ENCODE measurements at places on chromosomes 1 and 21.

DNA sequence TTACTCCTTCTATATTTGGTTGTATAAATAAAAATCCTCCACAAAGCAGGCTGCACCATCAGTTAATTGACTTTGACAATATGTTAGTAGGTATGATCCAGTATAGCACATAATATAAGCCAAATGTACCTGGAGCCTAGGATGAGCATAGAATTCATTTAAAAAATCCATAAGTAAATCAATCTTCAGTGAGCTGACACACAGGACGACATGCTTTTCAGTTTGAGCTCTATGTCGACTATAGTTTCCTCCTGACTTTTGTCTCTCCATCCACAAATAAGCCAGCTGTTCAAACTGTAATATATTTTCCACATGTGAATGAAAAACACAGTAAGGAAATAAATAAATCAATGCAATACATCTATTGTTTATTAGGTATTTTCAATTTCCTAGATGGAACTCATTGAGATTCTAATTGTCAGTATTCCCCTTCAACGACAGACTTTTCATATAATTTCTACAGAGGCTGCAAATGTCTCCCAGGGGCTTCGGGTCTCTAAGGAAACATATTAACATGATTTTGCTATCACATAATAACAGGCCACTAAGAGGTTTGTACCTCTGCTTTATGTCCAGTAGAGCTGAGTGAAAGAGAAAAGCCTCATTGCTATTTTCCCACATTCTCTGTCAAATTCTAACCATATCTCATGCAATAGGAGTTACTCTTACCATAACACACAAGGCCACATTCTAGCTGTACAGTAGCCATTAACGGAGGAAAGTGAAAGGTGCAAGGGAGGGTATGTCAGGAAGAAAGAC lies 180.1 kb downstream of the KCNT2 start:
- DNase-seq = no peak

DNA sequence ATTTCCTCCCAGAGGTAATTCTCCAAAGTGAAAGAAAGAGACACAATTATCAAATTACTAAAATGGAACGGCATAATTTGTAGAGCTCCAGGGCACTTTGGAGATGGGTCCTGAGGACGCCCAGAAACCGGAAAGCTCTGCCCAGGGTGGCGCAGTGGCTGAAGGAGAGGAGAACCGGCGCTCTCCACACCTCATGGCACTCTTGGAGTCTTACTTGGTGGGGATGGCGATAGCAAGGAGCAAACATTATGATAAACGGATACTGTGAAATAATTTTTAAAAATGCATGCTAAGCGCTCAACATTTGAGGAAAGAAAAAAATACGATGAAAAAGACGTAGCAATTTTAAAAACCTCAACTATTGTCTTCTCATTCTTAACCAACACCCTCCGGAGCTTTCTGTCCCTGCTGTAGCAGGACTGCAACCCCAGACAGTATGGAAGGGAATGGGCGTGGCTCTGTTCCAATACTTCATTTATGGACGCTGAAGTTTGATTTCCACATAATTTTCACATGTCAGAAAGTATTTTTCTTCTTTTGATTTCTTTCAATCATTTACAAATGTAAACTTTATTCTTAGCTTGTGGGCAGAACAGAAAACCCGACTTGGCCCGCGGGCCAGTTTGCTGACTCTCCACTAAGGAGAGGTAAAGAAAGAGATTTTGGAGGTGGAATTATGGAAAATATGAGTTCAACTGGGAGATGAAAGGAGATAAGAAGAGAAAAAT lies 1.1 kb downstream of the S100A11 start:
- DNase-seq = no peak

DNA sequence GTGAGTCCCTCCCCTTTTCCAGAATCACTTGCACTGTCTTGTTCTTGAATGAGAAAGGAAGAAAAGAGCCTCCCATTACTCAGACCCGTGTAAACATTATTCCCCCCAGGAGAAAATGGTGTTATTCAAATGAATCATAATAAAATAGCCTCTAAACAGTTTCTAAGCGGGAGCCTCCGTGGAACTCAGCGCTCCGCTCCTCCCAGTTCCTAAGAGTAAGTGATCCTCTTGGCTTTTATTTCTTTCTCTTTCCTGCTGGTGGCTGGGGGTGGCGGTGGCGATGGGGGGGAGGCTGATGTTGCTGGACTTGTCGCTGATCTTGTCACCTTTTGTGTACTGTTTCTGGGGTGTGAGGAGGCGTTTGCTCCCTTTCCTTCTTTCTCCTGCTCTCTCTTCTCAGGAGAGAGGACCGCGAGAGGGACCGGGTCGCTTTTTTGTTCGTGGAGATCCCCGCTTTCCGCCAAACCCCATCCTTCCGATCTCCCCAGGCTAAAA lies 781 bp downstream of the PROX1 start:
- DNase-seq = no peak

DNA sequence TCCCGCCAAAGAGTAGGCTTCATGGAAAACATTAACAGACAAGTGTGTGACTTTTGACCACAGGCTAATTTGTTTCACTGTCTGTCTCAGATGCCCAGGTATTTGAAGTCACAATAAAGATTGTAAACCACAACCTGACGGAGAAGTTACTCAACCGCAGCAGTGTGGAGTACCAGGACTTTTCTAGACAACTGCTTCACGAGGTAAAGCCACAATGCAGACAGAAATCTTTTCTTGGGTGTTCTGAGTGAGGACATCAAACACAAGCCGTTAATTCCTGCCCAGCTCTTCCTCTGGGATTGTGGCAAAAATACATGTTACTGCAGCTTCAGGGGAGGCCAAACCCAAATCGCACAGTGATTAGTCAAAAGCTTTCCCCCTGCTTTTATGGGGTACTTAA lies 31.0 kb downstream of the UMODL1 start:
- no peak for DNase-seq

- no peak for DNase-seq
Measured at GRCh38 chr1:226638001-226638601, 89.5 kb downstream of the STUM start.

- DNase-seq = no peak
Measured at GRCh38 chr1:45394342-45394741, 54.1 kb upstream of the MUTYH start.

GRCh38 chr1:39564941-39565340 lies 11.6 kb downstream of the PABPC4 start:
- no peak for DNase-seq

GRCh38 chr1:67189953-67190352 lies 23.7 kb downstream of the IL23R start:
- DNase-seq = no peak
